ENCODE measurements at places on chromosomes 2 and 18.

DNA sequence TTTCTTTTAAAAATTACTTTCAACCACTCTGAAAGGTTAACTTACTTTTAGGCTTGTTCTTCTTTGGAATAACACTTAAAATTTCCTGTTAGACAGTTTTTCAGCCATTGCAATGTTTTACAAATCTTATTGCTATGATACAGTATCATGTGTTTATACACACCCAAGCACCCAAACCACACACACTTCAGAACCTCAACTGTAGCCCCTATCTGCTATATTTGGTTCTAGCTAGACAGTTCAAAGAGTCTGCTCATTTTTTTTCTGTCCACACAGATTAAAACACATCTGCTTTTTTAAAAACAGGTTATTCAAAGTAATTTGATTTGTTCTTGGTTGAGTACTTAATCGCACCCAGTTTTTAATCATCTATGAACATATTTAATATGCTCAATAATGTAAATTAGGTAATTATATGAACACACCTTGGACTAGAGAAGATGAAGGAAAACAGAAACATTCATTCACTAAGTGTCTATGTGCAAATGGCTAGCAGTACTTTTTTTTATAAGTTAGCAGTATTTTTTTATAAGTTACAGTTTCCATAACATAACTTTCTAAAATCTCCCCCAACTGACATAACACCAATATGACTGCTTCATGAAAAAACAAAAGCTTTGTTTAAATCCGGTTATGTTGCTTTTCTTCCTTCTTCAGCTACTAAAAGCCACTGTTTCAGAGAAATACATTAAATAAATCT, 17.6 kb downstream of the FBXO11 start:
- no peak for DNase-seq

DNA sequence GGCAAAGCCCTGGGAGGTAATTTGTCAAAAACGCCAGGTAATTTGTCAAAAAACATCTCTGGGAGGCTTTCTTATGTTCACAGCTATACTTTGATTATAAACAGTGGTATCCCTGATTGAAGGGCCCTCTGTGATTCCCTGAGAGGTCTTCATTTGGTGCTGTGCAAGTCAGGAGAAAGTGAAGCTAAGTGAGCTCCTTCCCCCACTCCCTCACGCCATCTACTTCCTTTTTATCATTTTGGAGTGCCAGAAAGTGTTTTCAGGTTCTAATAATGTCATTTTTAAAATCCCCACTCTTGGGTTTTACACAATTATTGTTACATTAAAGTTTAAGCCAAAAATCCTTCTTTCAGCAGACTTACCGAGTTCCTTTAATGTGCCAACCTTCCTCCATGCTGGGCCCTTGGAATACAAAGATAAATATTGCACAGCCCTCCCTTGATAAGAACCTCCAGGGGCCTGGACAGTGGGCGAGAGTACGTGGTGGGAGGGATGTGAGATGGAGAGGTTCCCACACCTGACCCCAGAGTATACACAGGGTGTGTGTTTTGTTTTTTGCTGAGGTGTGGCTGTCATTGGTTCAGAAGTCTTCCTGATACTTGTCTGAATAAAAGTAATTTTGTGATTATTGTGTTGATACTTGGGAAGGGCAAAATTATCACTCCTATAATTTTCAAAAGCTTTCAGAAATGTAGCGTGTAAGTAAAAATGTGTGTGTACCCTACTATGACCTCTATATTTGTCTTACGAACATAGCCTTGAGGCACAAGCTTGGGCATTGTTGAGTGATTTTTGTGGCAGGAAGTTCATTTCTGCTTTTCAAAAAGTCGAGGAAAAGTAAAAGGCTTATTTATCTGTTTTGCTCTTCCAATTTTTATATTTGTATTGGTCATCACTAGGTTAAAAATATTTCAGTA, 8.2 kb downstream of the MAPRE2 start:
- no peak for DNase-seq

DNA sequence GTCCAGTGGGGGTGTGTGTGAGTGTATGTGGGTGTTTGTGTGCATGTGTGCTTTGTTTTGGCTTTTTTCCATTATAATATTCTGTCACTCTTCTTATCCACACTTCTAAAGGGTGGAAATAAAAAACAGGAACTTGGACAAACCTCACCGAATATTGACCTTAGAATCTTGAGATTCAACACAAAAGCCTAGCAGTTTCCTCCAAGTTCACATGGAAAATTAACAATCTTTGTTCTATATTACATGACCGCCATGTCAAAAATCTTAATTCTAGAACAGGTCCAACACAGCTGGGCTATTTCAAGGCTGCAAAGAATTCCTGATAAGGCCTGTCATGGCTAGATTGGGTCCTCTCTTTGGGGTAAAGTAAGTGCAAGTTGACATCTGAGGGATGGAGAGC, 169.3 kb upstream of the OSR1 start:
- no peak for DNase-seq

DNA sequence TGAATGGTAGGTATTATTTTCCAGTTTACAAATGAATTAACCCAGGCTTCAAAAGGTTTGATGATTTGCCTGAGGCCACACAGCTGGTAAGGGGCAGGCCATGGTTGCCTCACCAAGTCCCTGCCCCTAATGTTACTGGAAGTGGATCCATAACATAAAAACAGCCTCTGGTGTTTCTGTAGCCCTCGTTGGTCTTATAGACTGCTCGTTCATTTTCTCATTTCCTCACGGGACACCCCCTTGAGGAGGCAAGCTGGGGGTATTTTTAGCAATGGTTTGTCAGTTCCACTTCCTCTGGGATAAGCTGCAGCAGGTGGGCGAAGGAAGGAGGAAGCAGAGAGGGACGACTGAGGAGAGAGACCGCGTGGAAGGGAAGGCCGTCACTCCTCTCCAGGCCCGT, 32.9 kb upstream of the NDUFV2 start:
- DNase-seq, result no peak

- no peak for DNase-seq
Measured at GRCh38 chr2:16260041-16260830, 319.9 kb downstream of the MYCN start.

DNA sequence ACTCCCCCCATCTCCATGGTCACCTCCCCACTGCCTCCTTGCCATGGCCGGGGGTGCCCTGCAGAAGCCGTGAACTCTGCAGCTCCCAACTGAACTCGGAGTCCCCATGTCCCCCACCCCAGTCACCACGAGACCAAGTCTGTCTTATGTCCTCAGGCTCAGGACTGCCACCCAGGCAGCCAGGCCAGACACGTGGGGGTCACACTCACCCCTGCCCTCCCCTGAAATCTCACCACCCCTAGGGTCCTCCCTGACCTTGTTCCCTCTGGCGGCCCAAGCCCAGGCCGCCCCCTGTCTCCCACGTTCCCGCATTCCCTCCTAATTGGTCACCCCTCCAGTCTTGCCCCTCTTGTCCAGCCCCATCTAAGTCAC, 11.0 kb downstream of the AQP12A start:
- DNase-seq, result no peak

GRCh38 chr2:59217360-59217759, 976.2 kb upstream of the FANCL start:
- DNase-seq, result no peak

GRCh38 chr2:77322431-77322830, 199.7 kb downstream of the LRRTM4 start:
- no peak for DNase-seq

DNA sequence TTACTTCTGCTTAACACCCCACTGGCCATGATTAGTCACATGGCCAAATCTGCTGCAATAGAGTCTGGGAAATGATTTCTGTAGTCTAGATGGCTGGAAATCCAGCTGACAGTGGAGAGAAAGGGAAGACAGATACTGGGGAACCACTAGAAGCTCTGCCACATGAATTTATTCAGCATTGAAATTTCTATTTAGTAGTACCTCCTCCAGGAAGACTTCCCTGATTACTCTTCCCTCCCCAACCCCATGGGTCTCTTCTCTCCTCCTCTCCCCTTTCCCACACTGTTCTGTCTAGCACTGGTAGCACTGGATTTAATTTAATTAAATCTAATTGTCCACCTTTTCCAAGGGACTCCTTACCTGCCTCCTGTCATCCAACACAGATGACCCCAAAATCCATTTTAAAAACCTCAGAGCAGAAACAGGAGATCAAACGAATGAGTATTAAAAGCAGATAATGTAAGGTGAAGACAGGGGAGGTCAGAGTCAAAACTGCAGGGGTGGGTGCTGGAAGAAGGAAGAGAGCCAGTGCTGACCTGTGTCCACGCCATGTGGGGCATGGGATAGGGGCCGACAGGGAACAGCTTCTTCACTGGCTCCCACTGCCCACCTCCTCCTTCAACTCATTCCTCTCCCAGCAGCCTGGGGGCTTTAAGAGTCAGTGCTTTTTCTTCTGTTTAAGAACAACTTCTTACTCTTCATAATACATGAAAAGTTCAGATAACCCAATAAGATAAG, 169.2 kb upstream of the HS6ST1 start:
- DNase-seq, result no peak

GRCh38 chr2:122167515-122167914, 412.1 kb downstream of the TSN start:
- DNase-seq, result no peak

- DNase-seq, result no peak
Measured at GRCh38 chr18:49933530-49934128, 120.3 kb upstream of the ACAA2 start.

DNA sequence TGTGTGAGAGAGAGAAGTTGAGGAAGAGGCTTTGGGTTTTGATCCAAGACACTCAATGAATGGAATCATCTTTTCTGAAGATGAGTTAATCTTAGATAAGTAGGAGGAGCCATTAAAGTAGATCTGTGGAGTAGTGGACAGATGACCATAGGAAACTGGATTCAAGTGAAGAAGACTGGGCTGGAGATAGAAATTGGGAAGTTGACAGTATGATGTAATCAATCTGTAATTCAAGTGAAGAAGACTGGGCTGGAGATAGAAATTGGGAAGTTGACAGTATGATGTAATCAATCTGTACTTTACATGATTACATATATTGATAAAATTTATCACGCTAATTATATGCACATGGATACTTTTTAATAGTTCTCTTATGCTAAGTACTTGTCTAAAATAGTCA, 92.8 kb downstream of the PHLPP1 start:
- DNase-seq, result no peak

DNA sequence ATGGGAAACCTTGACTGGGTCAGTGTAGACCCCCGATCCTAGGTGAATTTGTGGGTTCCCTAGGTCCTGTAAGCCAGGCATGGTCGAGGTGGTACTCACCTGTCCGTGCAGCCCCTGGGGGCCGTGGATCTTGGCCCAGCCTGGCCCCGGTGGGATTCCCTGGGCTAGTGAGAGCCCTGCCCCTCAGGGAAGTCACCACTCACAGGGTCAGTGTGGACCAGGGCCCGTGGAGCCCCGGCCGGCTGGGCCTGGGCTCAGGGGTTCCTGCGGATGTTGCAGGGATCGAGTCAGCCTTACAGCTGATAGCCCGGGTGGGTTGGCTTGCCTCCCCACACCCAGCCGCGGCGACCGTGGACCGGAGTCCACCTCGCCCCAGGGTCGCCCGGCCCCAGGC, 528 bp downstream of the ATG9A start:
- DNase-seq, result no peak

DNA sequence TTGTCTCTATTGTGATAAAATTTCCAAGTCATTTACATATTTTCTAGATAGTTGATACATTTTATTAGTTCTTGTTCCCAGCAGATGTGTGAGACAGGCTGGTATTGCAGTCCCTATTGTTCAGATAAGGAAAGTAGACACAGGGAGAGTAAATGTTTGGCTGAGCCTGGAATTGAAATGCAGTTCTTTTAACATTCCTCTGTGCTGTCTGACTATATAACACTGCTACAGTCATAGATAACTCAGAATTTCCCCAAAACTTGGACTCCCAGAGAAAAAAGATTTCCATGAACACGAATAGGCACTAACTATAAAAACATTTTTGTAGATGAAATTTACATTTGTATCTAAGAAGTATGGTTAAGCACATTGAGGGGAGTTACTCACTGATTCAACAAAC, 71.4 kb downstream of the PLCL1 start:
- DNase-seq, result no peak

DNA sequence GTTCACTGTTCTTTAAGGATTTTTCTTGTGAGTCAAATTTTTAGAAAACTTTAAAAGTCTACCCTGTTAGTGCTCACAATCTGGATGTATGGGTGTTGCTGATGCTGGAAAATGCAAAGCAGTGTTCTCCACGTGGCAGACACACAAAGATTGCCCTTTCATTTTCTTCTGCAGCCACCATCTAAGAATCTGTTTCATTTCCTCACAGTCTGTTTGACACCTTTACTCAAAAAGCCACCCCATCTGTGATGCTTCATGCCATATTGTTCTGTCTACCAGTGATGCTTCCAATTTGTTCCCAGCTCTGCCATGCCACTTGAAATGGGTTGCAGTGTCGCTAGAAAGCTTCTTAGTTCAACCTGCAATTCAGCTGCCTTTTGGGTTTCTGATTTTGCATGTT, 464.2 kb upstream of the UBE2E3 start:
- no peak for DNase-seq

DNA sequence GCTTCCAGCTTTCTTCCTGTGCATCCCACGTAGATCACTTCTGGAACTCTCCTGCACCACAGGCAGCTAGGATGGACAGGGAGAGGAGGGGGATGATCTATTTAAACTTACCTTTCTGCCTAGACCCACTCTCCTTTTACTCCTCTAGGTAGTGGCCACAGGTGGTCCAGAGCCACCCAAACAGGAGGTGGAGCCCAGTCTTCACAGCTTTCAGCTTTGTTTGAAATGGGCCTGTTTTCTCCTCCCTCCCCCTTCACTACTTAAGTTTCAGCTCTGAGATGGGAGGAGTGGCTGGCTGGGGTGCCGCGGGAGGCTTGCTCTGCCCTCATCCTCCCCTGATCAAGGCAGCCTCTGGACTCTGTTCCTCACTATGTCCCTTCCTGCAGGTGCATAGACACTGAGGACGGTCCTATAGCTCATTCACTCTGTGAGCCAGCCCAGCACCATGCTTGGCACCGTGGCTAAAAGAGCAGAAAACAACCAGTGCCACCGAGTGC, 12.6 kb upstream of the CELF4 start:
- DNase-seq, result no peak

Measured in T-helper 2 cell (primary cell).